ENCODE measurements at places on chromosomes 12 and 14. TPM values are rescaled to one million over a fixed set of nuclear protein-coding genes. Genes with fewer than 3 reads are reported as not detected.

GRCh38 chr12:106130474-106131113 lies 8.2 kb downstream of the NUAK1 start:
- no peaks in the 10 kb centered on the region for H3K27me3 ChIP-seq
- peaks cover 91% of the 10 kb centered on the region for H3K4me1 ChIP-seq
- H3K27ac ChIP-seq = no peak overlapping the region
- DNase-seq = no peak
- no peaks in the 10 kb centered on the region for H3K36me3 ChIP-seq
- H3K4me3 ChIP-seq = no peak overlapping the region

- peak overlapping the region; percentile 26 for H3K4me3 ChIP-seq
- H3K27ac ChIP-seq = peak overlapping the region; percentile 82
- H3K27me3 ChIP-seq = no peaks in the 10 kb centered on the region
- H3K4me1 ChIP-seq = peaks cover 49% of the 10 kb centered on the region
These were observed 108.8 kb upstream of the ATF7IP start for GRCh38 chr12:14256555-14257169.

DNA sequence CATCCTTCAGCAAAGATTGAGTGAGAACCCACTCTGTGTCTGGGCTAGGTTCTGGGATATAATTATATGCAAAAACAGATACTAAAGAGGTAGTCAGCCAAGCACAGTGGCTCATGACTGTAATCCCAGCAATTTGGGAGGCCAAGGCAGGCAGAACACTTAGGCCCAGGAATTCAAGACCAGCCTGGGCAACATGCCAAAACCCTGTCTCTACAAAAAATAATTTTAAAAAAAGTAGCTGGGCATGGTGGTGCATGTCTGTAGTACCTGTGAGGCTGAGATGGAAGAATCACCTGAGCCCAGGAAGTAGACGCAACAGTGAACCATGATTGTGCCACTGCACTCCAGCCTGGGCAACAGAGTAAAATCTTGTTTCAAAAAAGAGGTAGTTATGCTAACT lies 237.5 kb upstream of the HMGA2 start:
- no peaks in the 10 kb centered on the region for H3K27me3 ChIP-seq
- H3K4me3 ChIP-seq = no peak overlapping the region
- DNase-seq = no peak
- H3K36me3 ChIP-seq = no peaks in the 10 kb centered on the region

- H3K4me1 ChIP-seq = no peaks in the 10 kb centered on the region
- H3K36me3 ChIP-seq = no peaks in the 10 kb centered on the region
- no peak for DNase-seq
- no peaks in the 10 kb centered on the region for H3K27me3 ChIP-seq
- no peak overlapping the region for H3K4me3 ChIP-seq
These were observed 54.3 kb downstream of the MAP3K9 start for GRCh38 chr14:70754991-70755390.

- no peak for DNase-seq
- no peak overlapping the region for H3K4me3 ChIP-seq
- H3K27ac ChIP-seq = no peak overlapping the region
These were observed 226.1 kb downstream of the KSR2 start for GRCh38 chr12:117742721-117743120.

DNA sequence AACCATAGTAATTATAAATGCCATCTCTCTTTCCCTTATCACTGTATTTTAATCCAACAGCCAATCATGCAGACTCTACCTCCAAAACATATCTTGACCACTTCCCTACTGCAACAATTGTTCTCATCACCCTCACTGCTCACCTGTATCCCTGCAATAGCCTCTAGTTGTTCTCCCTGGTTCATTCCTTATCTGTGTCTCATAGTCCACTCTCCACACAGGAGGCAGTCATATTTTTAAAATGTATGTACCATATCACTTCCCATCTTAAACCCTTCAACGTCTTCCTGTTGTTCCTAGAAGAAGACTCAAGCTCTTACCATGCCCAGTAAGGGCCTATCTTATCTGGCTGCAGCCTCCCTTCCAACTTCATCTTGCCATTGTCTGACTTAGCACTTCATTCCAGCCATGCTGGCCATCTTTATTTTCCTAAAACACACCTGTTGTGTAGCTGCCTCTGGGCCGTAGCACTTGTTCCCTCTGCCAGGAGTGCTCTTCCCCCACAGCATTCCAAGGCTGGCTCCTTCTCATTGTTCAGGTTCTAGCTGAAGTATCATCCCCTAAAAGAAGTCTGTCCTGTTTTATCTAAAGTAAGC lies 27.8 kb upstream of the BHLHE41 start:
- H3K4me3 ChIP-seq = no peak overlapping the region
- DNase-seq = no peak
- peak overlapping the region; percentile 59 for H3K27ac ChIP-seq
- no peaks in the 10 kb centered on the region for H3K27me3 ChIP-seq
- H3K4me1 ChIP-seq = peaks cover 38% of the 10 kb centered on the region

NPFF gene
- not detected for total RNA-seq

DNA sequence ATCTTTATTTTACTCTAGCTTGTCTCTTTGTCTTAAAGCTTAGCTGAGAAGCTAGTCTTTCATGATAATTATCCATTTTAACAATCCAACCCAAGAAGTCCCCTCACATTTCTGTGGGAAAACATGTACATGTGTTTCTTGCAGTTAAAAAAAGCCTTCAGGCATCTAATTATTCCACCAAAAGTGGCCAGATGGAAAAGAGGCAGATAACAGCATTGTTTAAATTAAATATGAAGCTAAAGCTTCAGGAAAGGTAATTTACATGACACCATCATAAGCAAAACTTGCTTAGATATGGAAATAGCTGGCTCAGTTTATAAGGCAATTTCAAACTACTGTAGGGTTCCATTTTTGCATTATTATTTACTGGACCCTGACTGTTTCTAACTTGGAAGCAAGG lies 175.4 kb downstream of the UNC79 start:
- no peak for DNase-seq
- no peak overlapping the region for H3K27ac ChIP-seq
- H3K36me3 ChIP-seq = no peaks in the 10 kb centered on the region
- no peaks in the 10 kb centered on the region for H3K27me3 ChIP-seq
- no peak overlapping the region for H3K4me3 ChIP-seq

- H3K27me3 ChIP-seq = no peaks in the 10 kb centered on the region
- no peak overlapping the region for H3K27ac ChIP-seq
- no peaks in the 10 kb centered on the region for H3K36me3 ChIP-seq
- no peak overlapping the region for H3K4me3 ChIP-seq
- DNase-seq = no peak
These were observed 108.0 kb upstream of the MAX start for GRCh38 chr14:65210118-65210821.

DNA sequence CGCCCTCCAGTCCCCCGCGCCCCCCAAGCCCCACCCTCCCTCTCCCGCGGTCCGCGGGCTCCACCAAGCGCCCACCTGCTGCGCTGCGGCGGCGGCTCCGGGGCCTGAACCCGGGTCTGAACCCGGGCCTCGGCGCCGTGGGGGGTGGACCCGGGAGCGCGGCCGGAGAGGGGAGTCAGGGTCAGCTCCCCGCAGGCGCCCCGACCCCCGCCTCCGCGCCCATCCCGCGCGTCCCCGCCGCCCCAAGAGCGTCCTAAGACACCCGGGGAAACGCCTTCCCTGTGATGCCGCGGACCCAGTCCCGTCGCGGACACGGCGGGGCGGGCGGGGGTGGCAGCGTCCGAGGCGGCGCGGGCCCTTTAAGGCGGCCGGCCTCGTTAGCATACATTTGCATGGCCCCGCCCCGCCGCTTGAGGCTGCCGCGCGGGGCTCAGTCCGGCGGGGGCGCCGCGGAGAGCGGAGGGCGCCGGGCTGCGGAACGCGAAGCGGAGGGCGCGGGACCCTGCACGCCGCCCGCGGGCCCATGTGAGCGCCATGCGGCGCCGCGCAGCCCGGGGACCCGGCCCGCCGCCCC lies at the start of gene MMP17:
Gene MMP17, plus strand, starts transcription at position 433 of the 574 bp plus-strand sequence. Its CDS starts 102 bp downstream, at position 535.
- H3K27ac ChIP-seq = peak within 1 kb of the TSS; percentile 45
- H3K4me1 ChIP-seq = peaks cover 49% of the 10 kb centered on the region
- H3K36me3 ChIP-seq = no peaks in the 10 kb centered on the region
- peaks cover 3% of the 10 kb centered on the region for H3K27me3 ChIP-seq
- peak within 1 kb of the TSS; percentile 53 for H3K4me3 ChIP-seq

INHBC gene
- total RNA-seq = not detected

- H3K27me3 ChIP-seq = no peaks in the 10 kb centered on the region
- no peak overlapping the region for H3K27ac ChIP-seq
- no peak overlapping the region for H3K4me3 ChIP-seq
- no peak for DNase-seq
- H3K36me3 ChIP-seq = no peaks in the 10 kb centered on the region
These were observed 141.6 kb downstream of the CNTN1 start for GRCh38 chr12:40833818-40834217.

PRB2 gene
- total RNA-seq = not detected

DNA sequence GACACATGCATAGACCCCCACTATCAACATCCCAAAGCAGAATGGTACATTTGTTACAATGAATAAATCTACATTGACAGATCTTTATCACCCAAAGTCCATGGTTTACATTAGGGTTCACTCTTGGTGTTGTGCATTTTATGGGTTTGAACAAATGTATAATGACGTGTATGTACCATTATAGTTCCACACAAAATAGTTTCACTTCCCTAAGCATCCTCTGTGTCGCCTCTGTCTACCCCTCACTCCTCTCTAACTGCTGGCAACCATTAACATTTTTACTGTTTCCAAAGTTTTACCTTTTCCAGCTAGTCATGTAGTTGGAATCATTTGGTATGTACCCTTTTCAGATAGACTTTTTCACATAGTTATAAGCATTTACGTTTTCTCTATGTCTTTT lies 69.5 kb upstream of the LMO3 start:
- H3K27me3 ChIP-seq = no peaks in the 10 kb centered on the region
- H3K27ac ChIP-seq = no peak overlapping the region
- no peak overlapping the region for H3K4me3 ChIP-seq
- H3K4me1 ChIP-seq = no peaks in the 10 kb centered on the region

DNA sequence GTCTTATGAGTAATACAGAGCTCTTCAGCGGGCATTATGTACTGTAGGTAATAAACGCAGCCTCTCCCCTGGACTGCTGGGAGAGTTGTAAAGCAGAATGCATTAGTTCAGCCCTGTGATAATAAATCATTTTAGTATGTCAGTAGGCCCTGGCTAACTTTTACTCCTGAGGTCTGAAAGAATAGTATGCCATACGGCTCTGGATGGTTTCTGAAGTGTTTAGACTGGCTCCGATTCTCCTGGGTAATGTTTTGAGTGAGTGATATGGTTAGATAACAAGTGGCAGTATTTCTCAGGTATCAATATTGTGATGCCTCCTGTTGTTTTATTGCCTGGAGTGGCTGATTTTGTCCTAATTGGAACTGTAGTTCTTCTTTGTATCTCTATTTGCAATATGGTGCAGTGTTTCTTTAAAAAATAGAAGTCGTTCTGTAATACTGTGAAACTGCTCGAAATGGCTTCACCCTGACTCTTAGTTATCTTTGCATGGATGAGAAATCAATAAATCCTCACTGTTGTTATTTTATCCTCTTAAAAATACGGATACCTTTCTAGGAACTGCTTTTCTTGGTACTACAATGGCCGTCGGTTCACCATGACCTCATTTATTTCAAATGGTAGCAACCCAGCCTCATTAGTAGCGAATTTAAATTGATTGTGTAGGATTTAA lies 100.2 kb downstream of the PDZRN4 start:
- no peak overlapping the region for H3K27ac ChIP-seq
- no peaks in the 10 kb centered on the region for H3K36me3 ChIP-seq
- H3K4me1 ChIP-seq = peaks cover 28% of the 10 kb centered on the region
- no peak overlapping the region for H3K4me3 ChIP-seq

TSFM gene
- 38.4 TPM for total RNA-seq

SLC10A1 gene
- total RNA-seq = not detected

DNA sequence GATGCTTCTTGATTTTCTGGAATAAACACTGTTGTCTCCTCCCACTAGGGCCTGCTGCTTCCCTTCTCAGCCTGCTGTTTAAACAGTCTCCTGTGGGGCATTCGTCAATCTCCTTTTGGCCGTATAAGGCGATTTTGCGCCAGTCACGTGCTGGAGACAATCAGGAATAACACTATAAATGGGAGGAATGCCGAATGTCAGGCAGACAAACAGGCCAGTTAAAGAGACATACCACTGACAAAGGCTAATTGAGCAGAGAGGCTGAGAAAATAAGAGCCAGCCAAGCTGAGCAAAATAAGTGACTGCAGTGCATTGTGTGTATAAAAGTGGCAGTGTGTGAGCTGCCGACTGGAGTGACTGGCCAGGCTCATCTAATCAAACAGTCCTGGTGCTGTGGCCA lies 23.3 kb downstream of the DMAC2L start:
- no peaks in the 10 kb centered on the region for H3K27me3 ChIP-seq
- peak; percentile 82 for DNase-seq
- H3K27ac ChIP-seq = peak overlapping the region; percentile 73

DNA sequence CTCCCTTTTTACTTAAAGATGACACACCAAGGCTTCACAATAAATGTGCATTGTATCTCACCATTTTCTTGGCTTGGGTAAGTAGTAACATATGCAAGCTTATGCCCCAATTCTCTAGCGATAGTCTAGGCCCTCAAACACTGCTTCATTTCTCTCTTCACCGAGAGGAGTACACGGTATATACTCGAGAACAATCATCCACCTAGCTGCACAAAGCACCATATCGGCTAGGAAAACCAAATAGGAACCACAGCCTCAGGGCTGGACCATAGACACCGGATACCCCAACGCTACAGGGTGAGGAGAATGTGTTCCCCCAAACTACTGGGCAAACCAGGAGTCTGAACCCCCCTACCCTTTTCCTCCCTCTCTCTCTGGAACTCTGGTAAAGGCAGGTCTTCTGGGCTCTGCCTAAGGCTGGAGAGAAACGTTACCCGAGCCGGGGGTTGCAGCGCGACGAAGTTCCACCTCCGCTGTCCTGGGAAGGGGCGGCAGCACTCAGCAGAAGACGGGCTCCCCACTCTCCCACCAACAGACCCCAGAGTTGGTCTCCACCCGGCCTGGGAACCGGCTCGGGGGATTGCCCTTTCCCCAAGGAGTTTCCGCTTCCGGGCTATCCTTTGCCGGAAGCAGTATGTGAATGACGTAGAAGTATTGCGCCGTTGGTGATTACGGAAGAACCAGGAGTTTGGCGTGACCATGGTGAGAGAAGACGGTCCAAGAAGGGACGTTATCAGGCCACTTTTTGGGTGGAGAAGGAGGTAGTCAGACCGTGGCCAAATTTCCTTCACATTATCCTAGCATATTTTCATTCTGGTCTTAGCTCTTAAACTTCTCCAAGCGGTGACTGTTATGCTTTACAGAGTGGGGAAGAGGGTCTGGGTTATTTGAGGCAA lies at the start of the genes AREL1 and FCF1:
Gene AREL1, minus strand, starts transcription at position 582 of the 896 bp plus-strand sequence. CDS start 27,465 bp downstream, outside the sequence.
Gene FCF1, plus strand, starts transcription at position 646 of the 896 bp plus-strand sequence. Its CDS starts 54 bp downstream, at position 700.
- DNase-seq = peak; percentile 94
- H3K4me3 ChIP-seq = peak within 1 kb of the TSS; percentile 68
- peaks cover 27% of the 10 kb centered on the region for H3K36me3 ChIP-seq
- no peaks in the 10 kb centered on the region for H3K27me3 ChIP-seq
- peaks cover 31% of the 10 kb centered on the region for H3K4me1 ChIP-seq

- DNase-seq = no peak
- peak overlapping the region; percentile 76 for H3K27ac ChIP-seq
- H3K27me3 ChIP-seq = no peaks in the 10 kb centered on the region
- H3K4me3 ChIP-seq = no peak overlapping the region
- no peaks in the 10 kb centered on the region for H3K36me3 ChIP-seq
- peaks cover 94% of the 10 kb centered on the region for H3K4me1 ChIP-seq
These were observed 397.3 kb downstream of the ZFP36L1 start for GRCh38 chr14:68395604-68396003.

- no peaks in the 10 kb centered on the region for H3K36me3 ChIP-seq
- H3K4me3 ChIP-seq = no peak overlapping the region
- no peak overlapping the region for H3K27ac ChIP-seq
- no peak for DNase-seq
- peaks cover 8% of the 10 kb centered on the region for H3K27me3 ChIP-seq
These were observed 4.1 kb upstream of the FAM222A start for GRCh38 chr12:109709401-109709991.

GRCh38 chr12:111409780-111410430 lies 4.2 kb downstream of the SH2B3 start:
- peak overlapping the region; percentile 78 for H3K27ac ChIP-seq
- peak overlapping the region; percentile 9 for H3K4me3 ChIP-seq
- no peaks in the 10 kb centered on the region for H3K36me3 ChIP-seq
